ENCODE measurements at places on chromosomes 4 and X.

- DNase-seq = no peak
Observed at GRCh38 chr4:96326846-96327245, 487.0 kb downstream of the PDHA2 start.

DNA sequence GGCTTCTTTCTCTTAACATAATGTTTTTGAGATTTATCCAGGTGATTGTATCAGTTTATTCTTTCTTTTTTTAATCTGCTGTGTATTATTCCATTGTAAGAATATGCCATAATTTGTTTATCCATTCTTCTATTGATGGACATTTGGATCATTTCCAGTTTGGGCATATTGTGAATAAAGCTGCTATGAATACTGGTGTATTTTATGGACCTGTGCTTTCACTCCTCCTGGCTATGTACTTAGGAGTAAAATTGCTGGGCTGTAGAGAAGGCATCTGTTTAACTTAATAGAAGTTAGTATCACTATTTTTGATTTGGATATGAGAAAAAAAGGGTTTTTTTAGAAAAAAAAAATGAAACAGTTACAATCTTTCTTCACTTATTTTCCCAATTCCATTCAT lies 50.0 kb upstream of the FAM9C start:
- DNase-seq = no peak

DNA sequence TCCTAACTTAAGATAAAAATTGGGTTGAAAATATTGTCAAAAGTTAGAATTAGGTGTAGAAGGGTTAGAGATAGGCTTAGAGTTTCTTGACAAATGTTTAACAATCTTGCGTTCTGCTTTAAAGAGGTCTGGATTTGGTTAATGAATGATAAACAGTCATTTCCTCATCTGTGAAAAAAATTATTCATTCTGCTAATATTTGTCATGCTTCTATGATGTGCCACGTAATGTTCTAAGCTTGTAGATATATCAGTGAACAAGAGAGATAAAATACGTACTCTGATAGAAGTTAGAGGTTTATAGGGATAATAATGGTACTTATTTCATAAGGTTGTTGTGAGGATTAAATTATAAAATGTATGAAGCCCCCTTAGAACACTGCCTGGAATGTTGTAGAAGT lies 443.0 kb upstream of the GALNT7 start:
- DNase-seq = no peak

GRCh38 chr4:112284166-112284565 lies 1.5 kb downstream of the TIFA start:
- no peak for DNase-seq

- DNase-seq = no peak
Observed at GRCh38 chrX:16063141-16063540, 60.2 kb upstream of the GRPR start.

DNA sequence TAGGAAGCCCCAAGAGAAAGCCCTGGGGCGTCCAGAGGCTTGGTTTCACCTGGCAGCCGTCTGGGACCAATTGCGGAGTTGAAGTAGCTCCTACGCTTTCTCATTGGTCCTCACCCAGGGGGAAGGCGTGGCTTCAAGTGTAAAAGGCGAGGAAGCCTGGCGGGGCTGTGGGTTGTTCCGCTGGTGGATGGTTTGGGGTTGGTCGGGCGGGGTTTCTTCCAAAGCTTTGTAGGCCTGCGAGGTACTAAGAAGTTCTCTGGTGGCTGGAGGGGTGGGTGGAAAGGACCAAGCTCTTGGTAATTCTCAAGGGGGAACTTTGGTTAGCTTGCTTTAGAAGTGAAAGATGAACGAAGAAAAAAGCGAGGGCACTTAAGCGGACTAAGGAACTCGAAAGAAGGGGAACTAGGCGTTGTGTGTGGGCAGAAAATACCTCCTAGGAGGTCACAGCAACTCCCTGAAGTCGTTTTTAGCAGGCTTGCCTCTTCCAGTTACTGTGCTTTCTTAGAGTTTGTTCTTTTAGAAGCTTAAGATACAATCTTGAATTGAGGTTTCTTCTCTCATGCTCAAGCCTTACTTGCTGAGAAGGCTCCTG lies 36.6 kb downstream of the CCNG2 start:
- peak; percentile 43 for DNase-seq

GRCh38 chr4:22667332-22667940 lies 25.3 kb upstream of the GBA3 start:
- no peak for DNase-seq

GRCh38 chrX:50812995-50813842 lies 775 bp downstream of the SHROOM4 start:
- DNase-seq = no peak

DNA sequence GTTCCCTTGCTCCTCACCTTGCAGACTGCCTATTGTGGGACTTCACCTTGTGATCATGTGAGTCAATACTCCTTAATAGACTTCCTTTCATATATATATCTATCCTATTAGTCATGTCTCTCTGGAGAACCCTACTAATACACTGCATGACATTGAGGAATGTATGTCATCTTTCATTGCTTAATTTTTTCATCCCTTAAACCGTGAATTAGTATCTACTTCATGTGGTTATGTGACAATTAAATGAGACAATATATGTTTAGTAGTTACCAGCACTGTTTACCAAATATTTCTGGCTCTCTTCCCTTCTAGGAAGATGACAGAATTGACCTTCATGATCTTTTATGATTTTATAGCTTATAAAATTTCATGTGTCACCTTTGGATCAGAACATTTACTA lies 759.5 kb downstream of the GRXCR1 start:
- DNase-seq = no peak

- no peak for DNase-seq
Observed at GRCh38 chrX:56758456-56758855, 29.4 kb downstream of the NBDY start.

- no peak for DNase-seq
Observed at GRCh38 chr4:78529569-78530209, 21.9 kb upstream of the ANXA3 start.

GRCh38 chr4:1361431-1361830 lies 14.4 kb downstream of the UVSSA start:
- DNase-seq = no peak

GRCh38 chrX:1491851-1492349 lies 39.2 kb upstream of the ASMTL start:
- DNase-seq = no peak

- DNase-seq = no peak
Observed at GRCh38 chr4:14168919-14169318, 541.4 kb upstream of the BOD1L1 start.

GRCh38 chr4:122469457-122469856 lies 12.9 kb upstream of the IL2 start:
- no peak for DNase-seq

DNA sequence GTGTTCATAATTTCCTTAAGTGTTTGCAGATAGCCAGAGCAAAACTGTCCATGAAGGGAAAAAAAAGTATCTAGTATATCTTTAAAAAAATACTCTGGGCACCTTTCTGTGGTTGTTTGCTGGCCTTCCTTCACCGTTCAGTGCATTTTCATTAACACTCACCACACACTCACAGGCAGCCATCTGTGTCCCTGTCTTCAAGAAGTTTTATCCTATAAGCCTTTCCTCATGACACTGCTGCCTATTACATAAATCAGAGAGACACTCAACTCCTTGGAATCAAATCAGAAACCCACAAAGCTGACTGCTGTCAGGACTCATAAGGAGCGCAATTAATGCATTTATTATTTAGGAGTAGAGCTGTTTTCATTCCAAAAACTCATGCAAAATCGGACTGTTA lies 1720.2 kb downstream of the PCDH7 start:
- DNase-seq = no peak

GRCh38 chr4:150318971-150319370 lies 240.7 kb downstream of the DCLK2 start:
- no peak for DNase-seq

DNA sequence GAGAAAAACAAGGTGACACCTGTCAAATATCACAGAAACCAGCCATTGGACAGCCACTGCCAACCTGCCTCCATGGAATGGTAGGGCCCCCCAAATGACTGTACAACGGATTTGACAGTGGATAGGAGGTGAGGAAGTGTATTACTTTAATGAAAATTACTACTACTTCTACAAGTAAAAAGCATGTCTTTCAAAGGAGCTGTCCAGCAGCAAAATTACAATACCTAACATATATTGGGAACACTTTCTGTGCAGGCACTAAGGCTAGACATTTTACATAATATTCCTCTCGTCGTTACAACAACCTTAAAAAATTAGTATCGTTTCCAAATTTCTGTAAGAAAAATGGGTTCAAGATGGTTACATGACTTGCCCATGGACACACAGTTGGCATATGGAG lies 14.9 kb downstream of the PPP3CA start:
- DNase-seq = no peak

DNA sequence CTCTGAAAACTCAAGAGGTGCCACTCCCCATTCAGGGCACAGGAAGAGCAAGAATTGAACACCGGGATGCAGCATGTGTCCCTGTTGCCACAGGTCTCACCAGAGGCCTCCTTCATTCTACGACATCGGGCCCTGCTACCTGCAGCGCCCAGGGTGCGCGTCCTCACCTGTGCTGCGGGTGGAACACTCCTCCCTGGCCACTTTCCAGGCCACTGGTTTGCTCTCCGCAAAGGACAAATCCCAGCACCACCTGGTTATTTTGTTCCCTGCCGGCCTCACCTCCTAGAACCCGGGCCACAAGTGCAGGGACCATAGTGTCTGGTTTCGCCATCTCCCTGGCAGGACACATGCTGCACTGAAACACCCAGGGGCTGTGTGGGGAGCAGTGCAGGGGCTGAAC lies 14.3 kb upstream of the FAM3A start:
- DNase-seq = no peak

DNA sequence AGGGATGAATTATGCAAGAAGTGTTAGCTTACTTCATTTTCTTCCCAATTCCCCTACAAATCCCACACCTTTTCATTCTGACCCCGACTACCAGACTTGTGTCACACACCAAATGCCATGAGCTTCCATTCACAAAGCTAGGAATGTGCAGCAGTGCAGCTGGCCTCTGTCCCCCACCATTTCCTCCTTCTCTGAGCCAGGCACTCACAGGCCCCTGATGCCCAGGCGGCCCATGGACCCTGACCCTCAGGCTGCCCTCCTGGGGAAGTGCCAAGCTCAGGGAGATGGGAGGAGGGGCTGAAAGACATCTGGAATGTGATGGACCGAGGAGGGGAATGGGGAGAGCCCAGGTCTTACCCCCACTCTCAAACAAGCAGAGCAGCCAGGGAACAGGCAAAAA lies 67.0 kb upstream of the BCOR start:
- no peak for DNase-seq

DNA sequence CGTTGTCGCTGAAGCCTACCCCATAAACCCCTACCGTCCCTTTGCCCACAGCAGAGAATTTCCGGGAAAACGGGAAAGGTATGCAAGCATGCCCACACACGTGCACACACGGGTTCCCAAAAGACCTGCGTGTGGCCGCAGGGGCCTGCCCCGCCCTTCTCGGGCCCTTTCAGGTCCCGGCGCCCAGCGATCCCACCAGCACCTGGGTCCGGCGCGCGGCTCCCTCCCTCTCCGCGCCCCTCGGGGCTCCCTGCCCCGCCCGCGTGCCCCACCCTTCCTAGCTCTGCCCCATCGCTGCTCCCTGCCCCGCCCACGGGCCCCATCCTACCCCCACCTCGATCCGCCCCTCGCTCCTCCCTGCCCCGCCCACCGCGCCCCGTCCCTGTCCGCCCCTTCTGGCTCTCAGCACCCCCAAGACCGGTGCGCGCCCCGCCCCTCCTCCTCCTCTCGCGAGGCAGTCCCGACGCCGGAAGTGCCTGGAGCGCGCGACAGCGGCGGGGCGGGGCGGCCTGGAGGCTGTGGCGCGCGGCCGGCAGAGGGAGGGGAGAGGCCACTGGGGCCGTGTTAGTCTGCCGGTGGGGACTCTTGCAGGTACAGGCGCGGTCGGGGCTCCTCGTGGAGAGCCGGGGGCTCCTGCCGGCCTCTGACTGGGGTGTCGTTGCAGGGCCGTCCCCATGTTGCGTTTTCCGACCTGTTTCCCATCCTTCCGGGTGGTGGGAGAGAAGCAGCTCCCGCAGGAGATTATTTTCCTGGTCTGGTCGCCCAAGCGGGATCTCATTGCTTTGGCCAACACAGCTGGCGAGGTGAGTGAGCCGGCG lies at the start of gene ANAPC4:
ANAPC4 (plus strand) TSS at position 510 of the 818 bp plus-strand sequence; CDS start at position 675, 165 bp downstream.
- DNase-seq = peak; percentile 95

DNA sequence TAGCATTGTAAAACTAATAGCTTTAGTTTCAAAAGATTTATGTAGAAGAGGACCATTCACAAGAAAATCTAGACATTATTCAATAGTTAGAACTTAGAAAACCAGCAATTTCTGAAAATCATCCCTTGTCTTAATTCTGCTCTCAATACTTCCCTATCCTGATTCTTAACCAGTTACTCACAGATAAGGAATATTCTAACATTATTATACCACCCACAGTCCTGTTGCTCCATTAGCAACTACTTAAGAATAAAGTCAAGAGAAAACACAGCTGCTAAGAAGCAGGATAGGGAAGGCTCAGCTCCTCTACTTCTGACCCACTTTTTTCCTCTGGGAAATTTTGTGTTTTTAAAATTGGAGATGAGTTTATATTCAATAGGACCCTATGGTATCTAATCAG lies 47.7 kb downstream of the PHKA1 start:
- DNase-seq = no peak

DNA sequence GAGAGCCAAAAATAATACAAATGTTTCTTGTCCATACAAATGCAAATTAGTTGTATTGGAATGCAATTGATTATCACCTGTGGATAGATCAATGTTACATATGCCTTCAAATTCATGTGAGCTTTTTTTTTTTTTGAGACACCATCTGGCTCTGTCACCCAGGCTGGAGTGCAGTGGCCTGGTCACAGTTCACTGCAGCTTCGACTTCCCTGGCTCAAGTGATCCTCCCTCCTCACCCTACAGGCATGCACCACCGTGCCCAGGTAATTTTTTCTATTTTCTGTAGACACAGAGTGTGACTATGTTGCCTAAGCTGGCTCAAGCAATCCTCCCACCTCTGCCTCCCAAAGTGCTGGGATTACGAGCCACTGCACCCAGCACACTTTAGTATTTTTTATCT lies 38.6 kb upstream of the TMEM184C start:
- no peak for DNase-seq

- DNase-seq = no peak
Observed at GRCh38 chrX:29870608-29871007, 344.8 kb upstream of the MAGEB2 start.

GRCh38 chr4:138035781-138036258 lies 206.3 kb downstream of the SLC7A11 start:
- no peak for DNase-seq

DNA sequence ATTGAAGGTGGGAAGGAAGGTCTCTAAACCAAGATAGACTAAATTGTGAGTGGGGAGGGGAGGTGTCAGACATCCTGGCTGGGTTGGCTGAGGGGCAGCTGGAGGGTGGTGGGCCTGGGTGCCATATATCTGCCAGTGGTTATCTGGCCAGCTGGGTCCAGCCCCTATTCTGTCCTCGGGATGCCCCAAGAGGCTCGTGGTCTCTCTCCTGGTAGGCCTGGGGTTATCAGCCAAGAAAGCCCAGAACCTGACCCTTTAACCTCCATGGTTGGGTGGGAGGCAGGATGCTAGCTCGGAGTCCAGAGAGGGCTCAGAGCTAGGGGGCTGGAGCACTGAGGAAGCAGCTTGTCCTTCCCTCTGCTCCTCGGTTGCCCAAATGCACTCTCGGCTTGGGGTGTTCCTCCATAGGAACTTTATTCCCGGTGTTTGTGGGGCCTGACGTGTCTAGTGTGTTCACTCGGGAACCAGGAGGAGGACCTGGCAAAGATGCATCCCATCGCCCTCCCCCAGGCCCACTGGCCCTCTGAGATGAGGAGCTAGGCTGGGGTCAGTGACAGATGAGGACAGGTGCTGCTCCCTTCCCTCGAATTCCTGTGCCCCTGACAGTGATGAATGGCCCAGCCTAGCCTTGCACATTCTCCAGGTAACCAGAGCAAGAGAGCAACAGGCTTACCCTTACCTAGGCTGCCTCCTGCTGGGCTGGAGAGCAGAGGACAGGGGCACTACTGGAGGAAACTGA lies 5.2 kb upstream of the EFNB1 start:
- DNase-seq = no peak

GRCh38 chr4:98828801-98829200 lies 100.1 kb downstream of the EIF4E start:
- DNase-seq = peak; percentile 1

Data from stimulated activated CD4-positive, alpha-beta T cell treated with anti-CD3 and anti-CD28 coated beads, Interleukin-1b, Interleukin-23, amount 100 ng/mL, for 1 hour (primary cell).